CD4-positive, alpha-beta T cell treated with Interleukin-12 subunit alpha and Interleukin-12 subunit beta, for 1 hour (primary cell): ENCODE measurements at places on chromosomes 3 and 15.

DNA sequence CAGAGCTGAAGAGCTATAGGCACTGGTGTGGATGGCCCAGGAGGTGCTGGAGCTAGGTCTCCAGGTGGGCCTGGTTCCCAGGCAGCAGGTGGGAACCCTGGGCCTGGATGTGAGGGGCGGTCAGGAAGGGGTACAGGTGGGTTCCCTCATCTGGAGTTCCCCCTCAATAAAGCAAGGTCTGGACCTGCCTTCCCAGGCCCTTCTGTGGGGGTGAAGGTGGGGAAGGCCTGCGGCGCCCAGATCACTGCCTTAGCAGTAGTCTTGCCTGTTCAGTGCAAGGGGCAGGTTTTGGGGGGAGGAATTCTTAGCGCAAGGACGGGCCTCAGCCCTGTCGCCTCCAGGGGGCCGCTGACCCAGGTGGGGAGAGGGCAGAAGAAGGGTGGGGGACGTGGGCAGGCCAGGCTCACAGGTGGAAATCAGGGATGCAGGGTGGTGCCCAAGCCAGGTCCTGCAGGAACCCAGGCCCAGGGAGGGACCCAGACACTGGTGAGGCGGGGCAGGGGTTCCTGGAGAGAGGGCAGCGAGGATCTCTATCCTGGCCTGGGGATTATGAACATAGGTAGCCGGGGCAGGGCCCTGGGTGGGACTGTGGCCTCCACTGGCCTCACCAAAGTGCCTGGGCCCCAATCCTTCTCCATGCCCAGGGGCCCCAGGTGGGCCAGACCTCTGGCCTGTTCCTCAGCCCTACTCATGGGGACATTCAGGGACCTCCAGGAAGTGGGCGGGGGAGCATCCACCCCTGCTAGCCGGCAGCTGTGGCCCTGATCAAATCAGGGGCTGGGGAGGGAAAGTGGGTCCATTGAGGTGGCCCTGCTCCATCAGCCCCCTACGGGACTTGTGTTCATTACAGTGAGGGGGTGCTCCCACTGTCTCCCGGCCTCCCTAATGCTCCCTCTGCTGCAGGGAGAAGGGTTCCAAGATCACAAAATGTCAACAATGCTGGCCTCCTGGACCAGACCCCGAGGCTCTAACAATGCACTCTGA, 25.3 kb downstream of the HDAC11 start:
- DNase-seq, result no peak

DNA sequence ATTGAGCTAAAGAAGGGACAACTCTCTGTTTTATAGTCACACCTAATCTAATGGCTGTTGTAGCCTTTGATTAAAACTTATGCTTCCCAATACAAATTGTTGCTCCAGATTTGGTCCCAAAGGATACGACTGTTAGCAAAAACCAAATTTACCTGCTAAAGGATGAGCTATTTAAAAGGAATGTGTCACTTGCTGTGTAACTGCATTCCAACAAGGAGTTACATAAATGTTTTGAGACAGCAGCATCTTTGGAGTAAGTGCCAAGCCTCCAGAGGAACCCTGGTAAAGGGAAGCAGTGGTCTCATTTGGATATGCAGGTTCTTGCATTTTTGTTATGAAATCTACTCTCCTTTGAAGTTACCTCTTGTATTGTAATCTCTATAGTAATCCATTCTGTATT, 233.3 kb downstream of the THSD4 start:
- DNase-seq, result no peak

DNA sequence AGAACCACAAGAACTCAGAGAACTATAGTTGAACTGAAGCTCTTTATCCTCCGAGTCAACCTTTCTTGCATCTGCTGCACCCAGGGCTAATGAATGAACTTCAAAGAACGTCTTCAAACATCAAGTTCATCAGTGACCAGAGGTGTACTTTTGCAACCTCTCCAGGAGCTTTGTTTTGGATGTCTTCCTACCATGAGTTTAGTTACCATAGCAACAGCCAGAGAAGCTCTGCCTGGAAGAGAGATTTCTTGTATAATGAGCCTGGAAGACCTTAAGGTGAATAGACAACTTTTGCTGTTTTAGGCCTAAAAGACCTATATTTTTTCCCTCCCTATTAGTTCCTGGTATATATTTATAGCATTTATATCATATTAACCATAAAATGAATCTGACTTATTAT, 9.1 kb downstream of the ACTC1 start:
- DNase-seq, result no peak

DNA sequence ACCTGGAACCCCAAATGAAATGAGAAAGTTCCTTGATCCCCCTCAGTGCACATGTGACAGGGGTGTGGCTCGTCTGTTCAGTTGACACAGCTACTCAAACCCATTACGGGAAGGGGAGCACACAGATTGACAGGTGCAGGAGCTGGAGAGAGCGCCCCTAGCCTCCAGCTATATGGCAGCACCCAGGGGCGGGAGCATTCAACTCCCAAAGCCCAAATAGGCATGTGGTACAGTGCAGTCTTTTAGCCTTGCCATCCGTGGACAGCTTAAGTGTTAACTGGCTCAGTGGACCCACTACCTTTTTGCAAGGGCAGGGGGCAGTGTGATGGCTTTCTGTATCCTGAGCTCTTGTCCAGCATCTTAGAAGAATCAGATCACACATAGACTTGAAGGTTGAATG, 1374.2 kb upstream of the ALCAM start:
- DNase-seq, result no peak

- DNase-seq, result no peak
These were observed 8.8 kb downstream of the LINGO1 start for GRCh38 chr15:77623755-77624524.

DNA sequence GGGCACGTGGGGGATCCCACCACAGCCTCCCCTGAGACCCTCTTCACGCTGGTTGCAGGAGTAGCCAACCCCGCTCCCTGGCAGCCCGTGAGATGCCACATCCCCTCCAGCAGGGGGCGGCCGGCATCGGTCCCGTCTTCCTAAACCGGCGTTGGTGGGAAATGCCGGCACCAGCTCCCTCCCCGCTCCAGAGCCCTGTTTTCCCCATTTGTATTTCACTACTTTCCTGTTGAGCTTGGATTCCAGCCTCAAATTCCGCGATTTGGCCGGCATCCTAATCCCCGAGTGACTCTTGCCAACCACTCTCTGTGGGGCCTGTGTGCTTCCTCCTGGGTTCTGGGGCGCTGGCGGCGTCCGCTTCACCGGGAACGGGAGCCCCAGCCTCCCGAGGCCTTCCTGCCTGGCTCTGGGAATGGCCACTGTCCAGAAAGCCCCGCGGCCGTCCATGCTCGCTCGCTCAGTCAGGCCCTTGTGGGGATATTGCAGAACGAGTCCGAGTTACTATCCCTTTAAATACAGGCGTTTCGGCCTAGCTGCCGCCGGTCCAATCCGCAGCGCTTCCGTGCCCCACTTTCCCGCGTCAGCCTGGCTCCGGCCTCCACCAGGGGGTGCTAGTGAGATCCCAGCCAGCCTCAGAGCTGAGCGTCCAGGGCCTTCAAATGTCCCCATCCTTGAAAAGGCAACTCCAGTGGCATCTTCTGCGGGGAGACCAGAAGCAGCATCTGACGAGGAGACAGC, 8.1 kb upstream of the ADAMTS17 start:
- peak; percentile 89 for DNase-seq

- DNase-seq, result no peak
These were observed 56.0 kb upstream of the CCNB2 start for GRCh38 chr15:59048897-59049296.

DNA sequence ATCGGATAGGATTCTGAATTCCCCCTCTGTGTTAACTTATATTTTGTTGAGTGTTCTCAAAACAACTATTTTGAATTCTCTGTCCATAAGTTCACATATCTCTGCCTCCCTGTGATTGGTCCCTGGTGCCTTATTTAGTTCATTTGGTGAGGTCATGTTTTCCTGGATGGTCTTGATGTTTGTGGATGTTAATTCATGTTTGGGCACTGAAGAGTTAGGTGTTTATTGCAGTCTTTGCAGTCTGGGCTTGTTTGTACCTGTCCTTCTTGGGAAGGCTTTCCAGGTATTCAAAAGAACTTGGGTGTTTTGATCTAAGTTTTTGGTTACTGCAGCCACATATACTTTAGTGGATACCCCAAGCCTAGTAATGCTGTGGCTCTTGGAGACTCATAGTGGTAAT, 23.3 kb downstream of the PLSCR2 start:
- DNase-seq, result no peak

DNA sequence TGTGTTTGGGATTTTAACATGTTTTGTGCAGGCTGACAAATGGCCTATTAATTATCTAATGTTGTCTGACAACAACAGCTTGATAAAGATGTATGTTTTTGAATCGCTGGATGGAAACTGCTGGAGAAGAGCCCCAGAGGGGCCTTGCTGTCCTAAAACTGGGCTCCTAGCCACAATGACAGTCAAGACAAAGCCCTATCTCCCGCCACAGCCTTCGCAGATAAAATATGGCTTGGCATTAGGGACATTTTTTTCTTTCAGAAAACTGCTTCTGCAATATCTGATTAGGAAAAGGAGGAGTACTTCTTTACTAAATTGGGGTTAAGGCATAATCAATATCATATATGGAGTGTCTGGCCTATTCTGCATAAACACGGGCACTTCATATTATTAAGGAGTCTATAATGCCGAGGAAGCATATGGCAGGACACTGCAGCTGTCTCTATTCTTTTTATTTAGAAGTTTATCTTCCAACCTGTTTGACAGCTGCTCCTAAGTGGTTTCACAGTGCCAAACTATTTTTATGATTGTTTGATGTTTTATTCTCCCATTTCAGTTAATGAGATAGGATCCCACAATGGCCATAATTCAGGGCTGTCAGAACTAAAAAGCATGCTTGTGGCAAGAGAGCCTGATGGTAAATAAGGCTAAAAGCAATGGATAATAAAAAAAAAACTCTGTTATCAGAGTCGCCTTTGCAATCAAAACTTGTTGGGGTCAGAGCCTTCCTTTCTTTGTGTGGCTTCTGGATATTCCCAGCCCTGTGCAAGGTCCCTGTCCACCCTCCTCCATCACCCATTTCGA, 210.1 kb downstream of the MECOM start:
- no peak for DNase-seq

DNA sequence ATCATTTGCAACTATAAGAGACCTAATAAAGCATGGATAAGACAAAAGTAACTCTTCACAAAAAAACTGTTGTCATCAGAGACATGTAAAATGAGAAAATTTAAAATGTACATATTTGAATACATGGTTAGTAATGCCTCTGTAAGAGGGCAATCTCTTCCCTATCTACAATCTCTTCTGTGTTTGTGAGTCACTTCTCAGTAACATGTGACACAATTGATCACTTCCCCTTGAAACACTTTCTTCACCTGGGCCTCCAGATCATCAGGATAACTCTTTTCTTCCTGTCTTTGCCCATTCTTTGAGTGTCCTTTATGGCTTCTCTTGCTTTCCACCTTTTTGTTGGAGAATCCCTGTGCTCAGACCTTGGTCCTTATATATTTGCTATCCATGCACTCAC, 50.4 kb downstream of the TFDP2 start:
- no peak for DNase-seq

GRCh38 chr3:195194559-195195206, 76.3 kb downstream of the XXYLT1 start:
- DNase-seq, result no peak

GRCh38 chr15:53116169-53116568, 326.0 kb upstream of the ONECUT1 start:
- DNase-seq, result no peak

GRCh38 chr3:195103623-195104022, 167.3 kb downstream of the XXYLT1 start:
- DNase-seq, result no peak

DNA sequence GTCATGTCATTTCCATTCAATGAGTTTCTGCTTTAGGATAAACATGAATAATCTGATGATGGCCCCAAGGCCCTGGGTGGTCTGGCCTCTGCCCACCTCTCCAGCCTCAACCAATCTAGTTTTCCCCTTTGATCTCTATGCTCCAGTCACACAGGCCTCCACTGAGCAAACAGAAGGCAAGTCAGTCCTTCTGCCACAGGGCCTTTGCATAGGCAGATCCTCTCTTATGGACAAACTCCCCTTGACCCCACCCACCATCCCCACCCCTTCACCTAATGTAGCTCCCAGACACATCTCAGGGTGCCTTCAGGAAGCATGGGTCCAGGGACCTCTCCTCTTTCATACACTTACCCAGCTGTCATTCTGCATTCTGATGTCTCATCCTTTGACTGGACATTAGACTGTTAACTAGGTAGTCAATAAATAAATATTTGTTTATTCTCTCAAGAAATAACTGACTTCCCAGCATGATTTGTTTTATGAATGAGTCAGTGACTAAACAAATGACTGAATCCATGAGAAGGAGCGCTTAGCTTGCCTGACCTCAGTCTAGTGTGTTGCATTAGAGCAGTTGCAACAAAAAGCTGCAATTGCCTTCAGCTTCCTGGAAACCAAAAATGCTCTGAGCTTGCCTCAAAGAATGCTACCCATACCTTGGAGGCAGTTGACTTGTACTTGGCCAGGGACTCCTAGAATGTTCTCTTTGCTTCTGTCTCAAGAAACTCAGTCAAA, 386.6 kb upstream of the WNT5A start:
- no peak for DNase-seq

DNA sequence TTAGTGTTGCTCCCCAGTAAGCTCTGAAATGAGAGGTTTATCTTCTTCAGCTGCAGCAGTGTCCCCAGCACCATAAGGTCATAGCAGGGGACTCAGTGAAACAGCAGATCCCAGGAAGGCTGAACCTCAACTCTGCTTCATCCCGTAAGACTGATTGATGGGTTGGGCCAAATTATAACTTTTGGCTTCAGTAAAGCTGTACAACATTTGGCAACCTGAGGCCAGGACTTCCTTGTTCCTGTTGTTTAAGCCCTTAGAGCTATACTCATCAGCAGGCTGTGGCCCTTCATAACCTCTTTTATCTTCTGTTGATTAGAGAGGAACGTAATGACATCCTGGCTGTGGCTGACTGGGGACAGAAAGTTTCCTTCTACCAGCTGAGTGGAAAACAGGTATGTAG, 29.0 kb downstream of the IFT122 start:
- DNase-seq, result no peak

DNA sequence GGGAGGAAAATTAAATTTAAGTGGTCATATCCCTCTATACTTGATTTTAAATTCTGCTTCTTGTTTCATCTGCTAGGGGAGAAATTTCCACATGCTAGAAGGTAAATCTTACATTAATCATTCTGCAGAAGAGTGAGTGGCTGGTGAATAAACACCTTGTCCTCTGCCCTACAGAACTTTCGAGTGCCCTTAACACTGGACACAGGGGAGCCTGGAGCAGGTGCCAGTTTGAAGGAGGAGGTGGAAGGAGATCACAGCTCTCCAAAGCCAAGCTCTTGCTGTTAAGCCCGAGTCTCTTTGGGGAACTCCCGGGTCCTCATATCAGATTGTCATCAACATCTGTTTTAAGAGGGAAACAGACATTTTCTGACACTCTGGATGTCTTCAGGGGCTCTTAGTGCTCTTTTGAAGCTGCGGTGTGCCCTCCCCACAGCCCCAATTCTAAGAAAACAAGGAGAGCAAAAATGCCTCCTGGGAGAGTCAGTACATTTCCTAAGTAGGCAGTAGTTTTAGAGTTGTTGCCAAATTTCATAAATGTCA, 31.3 kb downstream of the LAMP3 start:
- no peak for DNase-seq
